Stimulated activated naive B cell treated with anti-CD40 and anti-IgM and Interleukin-4, amounts not matched to agents 10 μg/mL and 1 μg/mL and 100 μg/mL, for 72 hours (primary cell): ENCODE measurements at places on chromosomes 2 and 18.

GRCh38 chr2:201881741-201882140, 75.4 kb downstream of the CDK15 start:
- peak overlapping the region; percentile 64 for H3K4me3 ChIP-seq
- peaks cover 49% of the 10 kb centered on the region for H3K27me3 ChIP-seq
- no peak for DNase-seq
- peaks cover 22% of the 10 kb centered on the region for H3K4me1 ChIP-seq
- H3K27ac ChIP-seq = no peak overlapping the region

- no peaks in the 10 kb centered on the region for H3K36me3 ChIP-seq
- no peak overlapping the region for H3K4me3 ChIP-seq
- no peak overlapping the region for H3K27ac ChIP-seq
- no peaks in the 10 kb centered on the region for H3K4me1 ChIP-seq
Measured at GRCh38 chr2:214103276-214104001, 307.4 kb upstream of the VWC2L start.

- no peak for DNase-seq
- no peaks in the 10 kb centered on the region for H3K27me3 ChIP-seq
- no peak overlapping the region for H3K4me3 ChIP-seq
- H3K36me3 ChIP-seq = no peaks in the 10 kb centered on the region
- no peaks in the 10 kb centered on the region for H3K4me1 ChIP-seq
Measured at GRCh38 chr2:36663851-36664695, 32.4 kb upstream of the VIT start.

DNA sequence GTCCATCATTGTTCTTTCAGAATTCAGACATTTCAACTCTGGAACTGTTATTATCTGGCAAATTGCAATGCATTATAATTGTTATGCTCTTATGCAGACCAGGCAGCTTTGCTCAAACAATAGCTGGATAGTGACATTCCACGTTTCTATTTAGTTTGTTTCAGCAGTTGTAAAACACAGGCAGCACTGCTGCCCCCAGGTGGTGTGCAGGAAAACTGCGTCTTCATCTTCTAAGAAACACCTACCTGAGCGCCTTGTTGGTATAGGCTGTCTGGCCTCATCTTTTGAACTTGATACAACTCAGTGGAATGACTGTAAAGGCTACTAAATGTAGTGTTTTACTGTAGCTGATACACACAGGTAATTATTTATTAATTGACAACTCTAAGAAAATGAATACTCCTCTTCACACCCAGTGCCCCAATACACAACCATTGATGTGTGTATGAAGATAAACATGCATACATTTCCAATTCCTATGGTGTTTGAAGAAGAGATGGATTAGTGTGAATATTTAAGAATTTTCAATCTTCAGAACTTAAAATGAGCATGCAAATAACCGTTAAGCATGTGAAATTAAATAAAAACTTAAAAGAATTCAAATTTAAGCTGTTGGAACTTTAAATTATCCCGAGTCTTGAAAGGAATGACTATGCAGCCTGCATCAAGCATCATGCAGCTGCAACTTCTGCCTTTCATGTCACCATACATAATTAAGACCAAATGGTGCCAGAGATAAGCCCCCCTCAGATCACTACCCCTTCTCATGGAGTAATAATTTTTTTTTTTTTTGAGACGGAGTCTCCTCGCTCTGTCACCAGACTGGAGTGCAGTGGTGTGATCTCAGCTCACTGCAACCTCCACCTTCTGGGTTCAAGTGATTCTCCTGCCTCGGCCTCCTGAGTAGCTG, 85.6 kb downstream of the CD8B2 start:
- H3K4me3 ChIP-seq = no peak overlapping the region
- H3K4me1 ChIP-seq = no peaks in the 10 kb centered on the region
- H3K27ac ChIP-seq = no peak overlapping the region
- H3K27me3 ChIP-seq = peaks cover 17% of the 10 kb centered on the region
- DNase-seq = no peak

- H3K4me3 ChIP-seq = peak overlapping the region; percentile 23
- H3K27me3 ChIP-seq = no peaks in the 10 kb centered on the region
- peak overlapping the region; percentile 59 for H3K27ac ChIP-seq
- peaks cover 47% of the 10 kb centered on the region for H3K36me3 ChIP-seq
- H3K4me1 ChIP-seq = peaks cover 78% of the 10 kb centered on the region
Measured at GRCh38 chr2:177239932-177240630, 24.4 kb downstream of the NFE2L2 start.

- peak overlapping the region; percentile 17 for H3K4me3 ChIP-seq
- no peak for DNase-seq
- no peaks in the 10 kb centered on the region for H3K27me3 ChIP-seq
- H3K27ac ChIP-seq = peak overlapping the region; percentile 73
- peaks cover 44% of the 10 kb centered on the region for H3K36me3 ChIP-seq
- H3K4me1 ChIP-seq = peaks cover 73% of the 10 kb centered on the region
Measured at GRCh38 chr2:60468382-60469085, 84.9 kb downstream of the BCL11A start.

DNA sequence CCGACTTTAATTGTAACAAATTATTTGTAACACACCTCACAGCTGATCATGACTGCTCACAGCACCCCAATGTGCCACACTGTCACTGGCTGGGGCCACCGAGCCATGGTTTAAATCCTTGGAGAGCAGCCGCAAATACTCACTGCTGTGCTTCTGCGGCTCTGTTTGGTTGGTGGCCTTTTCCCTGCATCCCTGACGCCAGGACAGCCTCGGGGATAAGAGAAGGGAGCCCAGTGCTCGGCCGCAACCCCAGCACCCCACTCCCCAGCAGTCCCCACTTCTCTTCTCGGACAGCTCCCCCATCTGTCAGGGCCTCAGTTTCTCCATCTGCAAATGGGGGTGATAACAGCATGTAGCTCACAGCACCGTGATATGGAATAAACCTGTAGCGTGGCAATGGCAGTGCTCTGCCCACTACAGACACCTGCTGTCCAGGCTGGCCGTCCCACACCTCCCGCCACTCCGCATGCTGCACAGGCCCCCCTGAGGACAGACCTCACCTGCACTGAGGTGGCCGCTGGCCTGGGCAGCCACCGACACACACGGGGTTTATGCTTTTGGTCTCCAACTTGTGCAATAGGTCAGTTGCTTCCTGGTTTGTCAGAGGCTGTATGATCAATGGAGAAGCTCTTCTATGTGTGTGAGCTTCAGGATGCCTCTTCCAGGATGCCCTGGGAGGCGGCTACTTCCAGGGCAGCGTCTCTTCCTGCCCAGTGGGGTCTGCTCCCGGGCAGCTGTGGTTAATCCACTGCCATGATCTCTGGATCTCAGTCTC, 87.1 kb downstream of the NDUFA10 start:
- H3K4me1 ChIP-seq = peaks cover 7% of the 10 kb centered on the region
- H3K27me3 ChIP-seq = peaks cover 13% of the 10 kb centered on the region
- no peak overlapping the region for H3K4me3 ChIP-seq
- H3K36me3 ChIP-seq = peaks cover 37% of the 10 kb centered on the region
- no peak overlapping the region for H3K27ac ChIP-seq

GRCh38 chr2:234571620-234572407, 74.9 kb upstream of the ARL4C start:
- H3K36me3 ChIP-seq = peaks cover 12% of the 10 kb centered on the region
- H3K27ac ChIP-seq = peak overlapping the region; percentile 93
- H3K4me1 ChIP-seq = peaks cover 64% of the 10 kb centered on the region
- H3K4me3 ChIP-seq = peak overlapping the region; percentile 10
- no peaks in the 10 kb centered on the region for H3K27me3 ChIP-seq

GRCh38 chr18:45916302-45916701, 50.8 kb downstream of the EPG5 start:
- peaks cover 15% of the 10 kb centered on the region for H3K4me1 ChIP-seq
- DNase-seq = no peak
- H3K4me3 ChIP-seq = no peak overlapping the region
